Hepatic stellate cell (primary cell): ENCODE measurements at places on chromosomes 13 and 19.

DNA sequence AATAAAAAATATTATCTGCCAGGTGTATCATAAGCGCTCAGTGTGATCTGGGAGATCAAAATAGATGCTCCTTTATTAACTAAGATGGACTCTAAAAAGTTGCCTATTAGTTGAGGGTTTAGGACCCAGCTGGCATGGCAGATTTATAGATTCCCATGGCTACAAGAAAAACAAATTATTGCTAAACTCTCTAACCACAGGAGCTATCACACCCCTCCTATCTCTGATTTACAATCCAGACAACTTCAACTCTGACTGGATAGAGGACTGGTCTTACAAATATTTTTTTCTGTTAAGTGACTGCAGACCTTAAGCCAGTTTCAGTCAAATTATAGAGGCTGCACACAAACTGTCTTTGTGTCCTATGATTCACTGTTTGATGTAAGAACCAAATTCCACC is 45.4 kb upstream of the MYCBP2 start:
- DNase-seq = no peak

DNA sequence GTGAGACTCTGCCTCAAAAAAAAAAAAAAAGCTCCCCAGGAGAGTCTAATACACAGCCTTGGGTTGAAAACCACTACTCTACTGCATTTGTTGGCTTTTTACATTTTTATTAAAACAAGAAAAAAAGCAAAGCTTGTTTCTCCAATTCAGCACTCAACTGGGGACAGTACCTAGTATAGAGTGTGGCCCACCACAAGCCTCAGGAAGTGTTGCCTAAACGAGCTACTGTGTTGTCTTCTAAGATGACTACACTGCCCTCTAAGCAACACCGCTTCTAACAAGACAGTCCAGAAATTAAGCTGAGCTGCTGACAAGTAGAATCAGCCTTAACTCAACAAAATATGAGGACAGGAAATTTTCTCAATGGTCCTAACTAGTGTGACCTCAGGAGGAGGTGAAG is 522.2 kb downstream of the FGF9 start:
- no peak for DNase-seq

DNA sequence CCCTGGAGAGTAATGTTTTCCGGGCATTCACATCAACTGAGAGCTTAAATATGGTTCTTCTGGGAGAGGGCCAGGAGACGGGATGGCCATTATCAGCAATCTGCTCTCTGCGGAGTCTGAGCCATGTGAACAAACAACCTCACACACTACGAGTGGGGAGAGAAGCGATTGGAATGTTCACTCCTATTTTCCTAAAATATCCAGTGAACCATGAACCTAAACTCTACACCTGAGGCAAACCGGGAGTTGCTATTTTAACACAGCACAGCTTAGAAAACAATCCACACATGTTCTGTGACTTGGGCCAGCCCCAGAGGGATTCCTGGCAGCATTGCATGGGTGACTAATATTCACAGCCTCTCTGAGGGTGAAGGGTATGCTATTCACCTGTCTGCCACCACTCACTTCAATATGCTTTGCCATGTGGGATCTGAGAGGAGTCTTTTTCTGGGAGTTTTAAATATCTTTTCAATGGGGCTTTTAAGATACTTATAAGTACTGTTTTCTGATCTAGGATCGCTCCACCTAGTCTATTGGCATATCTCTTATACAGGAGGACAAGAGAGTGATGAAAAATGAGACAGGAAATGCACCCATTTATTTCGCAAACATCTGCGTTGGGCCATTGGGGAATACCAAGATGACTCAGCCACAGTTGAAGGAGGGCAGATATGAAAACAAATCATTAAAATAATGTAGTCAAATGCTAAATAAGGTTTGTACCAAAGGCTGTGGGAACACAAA is 72.6 kb upstream of the SERP2 start:
- no peak for DNase-seq

DNA sequence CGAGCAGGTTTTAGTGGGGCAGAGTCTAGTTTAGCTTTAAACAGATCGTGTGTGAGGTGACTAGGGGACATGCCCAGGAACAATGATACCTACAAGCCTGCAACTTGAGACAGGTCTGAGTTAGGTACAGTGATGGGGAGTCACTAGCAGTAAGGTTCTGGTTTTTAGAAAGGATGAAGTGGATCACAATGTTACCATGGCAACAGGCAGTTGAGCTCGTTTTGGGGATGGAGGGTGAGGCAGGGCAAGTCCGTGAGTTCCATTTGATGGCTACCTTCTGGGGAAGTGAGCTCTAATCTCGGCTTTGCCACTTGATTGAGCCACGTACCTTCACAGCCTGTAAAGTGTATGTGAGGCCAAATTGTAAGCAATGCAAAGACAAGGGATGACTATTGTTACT is 76.0 kb upstream of the GTF3A start:
- DNase-seq = no peak

GRCh38 chr13:57437587-57437986 is 194.0 kb upstream of the PCDH17 start:
- no peak for DNase-seq

GRCh38 chr13:57558051-57558467 is 73.5 kb upstream of the PCDH17 start:
- no peak for DNase-seq

- DNase-seq = no peak
These were observed 7.0 kb downstream of the COL5A3 start for GRCh38 chr19:10003271-10003670.

DNA sequence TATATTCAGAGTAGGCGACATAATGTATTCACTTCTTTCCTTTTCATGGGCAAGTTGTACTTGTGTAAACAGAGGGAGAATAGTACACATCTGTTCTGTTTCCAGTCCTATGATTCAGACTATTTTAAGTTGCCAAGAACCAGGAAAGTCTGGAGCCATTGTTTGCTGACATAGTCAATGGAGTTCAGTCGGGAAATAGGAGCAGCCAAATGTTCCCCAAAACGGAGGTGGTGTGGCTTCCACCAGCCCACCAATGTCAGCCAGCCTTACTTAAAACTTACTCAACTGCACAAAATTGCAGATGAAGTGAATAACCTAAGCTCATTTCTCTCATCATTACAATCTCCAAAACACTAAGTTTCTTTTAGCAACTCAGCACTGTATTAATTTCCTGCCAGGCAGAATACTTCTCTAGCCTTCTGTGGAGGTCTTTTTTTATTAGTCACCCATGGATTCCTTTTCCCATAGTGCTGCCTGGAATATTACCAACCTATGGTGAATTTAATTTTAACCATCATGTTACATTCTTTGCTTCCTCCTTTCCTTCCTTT is 22.3 kb upstream of the CSNK1A1L start:
- DNase-seq = peak; percentile 22

GRCh38 chr13:43388282-43389034 is 365.1 kb downstream of the DNAJC15 start:
- no peak for DNase-seq

GRCh38 chr19:4497770-4498389 is 20.4 kb downstream of the PLIN4 start:
- no peak for DNase-seq

DNA sequence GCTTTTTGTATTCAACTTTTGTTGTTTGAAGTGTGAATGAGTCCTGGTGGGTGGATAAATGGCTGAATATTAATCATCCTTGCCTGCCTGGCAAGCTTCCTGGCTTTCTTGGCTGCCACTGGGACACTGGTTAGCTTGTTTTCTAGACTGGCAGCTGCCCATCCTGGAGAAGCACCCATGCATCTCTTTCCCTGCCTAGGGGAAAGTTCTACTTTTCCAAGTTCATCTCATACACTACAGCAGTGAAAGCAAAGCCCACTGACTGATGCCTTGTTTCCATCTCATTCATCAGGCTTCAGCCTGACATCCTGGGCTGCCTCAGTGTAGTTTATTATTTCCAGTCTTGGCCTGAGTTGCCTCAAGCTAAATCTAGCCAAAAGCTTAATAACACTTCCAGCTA is 244.8 kb downstream of the PCDH20 start:
- no peak for DNase-seq

DNA sequence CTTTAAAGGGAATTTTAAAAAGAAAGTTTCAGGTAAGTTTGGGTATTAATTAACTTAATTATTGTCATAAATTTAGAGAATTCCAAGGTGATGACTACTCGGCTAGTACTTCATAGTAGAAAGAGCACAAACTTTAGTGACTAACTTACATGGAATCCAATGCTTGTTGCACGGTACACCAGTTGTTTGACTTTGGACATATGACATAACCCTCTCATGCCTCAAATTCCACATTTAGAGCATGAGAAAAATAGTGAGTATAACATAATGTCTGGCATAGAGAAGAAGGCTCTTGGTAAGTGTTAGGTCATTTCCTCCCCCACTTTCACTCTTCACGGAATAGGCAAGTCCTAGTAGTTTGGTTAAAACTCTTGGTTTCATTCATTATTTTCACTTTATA is 1249.4 kb upstream of the SLC10A2 start:
- DNase-seq = peak; percentile 5

DNA sequence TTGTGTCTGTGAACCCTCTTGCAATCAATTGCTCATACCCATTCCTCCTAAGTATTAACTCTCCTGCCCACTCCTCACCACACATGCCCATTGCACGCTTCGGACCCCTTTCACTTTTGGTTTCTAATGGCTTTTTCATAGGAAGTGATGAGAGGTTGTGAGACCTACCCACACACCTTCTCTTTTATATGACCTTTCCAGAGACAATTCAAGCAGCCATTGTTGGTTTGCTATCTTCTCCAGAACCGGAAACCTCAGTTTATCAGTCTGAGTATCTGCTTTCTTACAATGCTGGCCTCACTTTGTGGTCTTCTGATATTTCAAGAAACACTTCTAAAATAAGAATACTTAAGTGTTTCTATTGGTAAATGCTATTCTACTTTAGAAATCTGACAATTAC is 1550.8 kb upstream of the SLC10A2 start:
- DNase-seq = no peak

- no peak for DNase-seq
These were observed 526 bp upstream of the DMWD start for GRCh38 chr19:45793178-45793564.

DNA sequence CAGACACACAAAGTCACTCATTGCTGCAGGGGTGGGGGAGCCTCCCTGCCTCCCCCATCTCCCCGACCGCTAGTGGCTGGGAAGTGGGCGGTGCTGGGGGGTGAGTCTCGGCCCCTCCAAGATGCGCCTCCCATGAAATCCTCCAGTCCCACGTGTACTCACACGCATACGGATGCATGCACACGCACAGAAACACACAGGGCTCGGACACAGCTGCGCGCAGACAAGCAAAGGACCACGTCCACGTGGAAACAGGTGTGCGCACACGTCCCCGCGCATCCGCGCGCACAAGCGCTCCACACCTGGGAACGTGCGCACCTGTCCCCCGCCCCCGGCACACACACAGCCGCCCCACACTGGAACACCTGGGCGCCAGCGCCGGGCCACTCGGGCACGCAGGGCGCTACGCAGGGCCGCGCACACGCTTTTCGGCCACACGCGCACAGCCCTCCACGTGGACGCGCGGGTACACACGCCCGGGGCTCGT is 687 bp downstream of the MATK start:
- DNase-seq = no peak

GRCh38 chr13:77124423-77124822 is 97.5 kb upstream of the FBXL3 start:
- no peak for DNase-seq
